ENCODE measurements at places on chromosomes 3 and 15.

GRCh38 chr3:37944391-37944842 lies 46.2 kb upstream of the VILL start:
- DNase-seq: no peak

DNA sequence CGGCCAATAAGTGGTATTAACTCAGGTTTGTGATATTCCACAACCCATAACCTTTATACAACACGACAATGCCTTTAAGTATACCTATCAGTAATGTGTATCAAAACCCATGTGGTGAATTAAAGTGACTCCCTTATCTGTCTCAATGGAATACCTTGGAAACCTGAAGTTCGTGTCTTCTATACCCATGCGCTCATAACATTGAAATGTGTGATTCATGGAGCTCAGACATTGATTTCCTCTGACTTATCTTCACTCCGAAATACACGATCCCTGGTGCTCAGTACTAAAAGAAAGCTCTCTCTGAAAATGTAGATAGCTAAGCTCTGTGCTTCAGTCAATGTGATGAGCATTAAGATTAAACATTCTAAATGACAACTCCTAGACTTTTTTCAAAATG lies 140.3 kb downstream of the TBC1D5 start:
- DNase-seq: no peak

DNA sequence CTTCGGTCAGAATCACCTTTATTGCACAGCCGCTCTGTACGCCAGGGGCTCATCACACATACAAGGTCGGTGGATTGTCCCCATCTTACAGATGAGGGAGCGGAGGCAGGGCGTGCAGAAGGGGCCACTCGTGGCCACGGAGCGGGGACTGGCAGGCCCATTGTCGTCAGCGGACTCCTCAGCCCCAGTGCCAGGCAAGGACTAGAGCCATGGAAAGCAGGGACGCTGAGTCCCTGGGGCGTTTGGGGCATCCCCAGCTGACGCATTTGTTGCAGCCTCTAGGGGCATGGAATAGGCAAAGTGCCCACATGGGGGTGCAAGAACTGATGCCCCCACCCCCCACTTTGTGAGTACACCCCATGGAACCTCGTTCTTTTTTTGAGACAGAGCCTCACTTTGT lies 29.8 kb upstream of the FURIN start:
- DNase-seq: no peak

DNA sequence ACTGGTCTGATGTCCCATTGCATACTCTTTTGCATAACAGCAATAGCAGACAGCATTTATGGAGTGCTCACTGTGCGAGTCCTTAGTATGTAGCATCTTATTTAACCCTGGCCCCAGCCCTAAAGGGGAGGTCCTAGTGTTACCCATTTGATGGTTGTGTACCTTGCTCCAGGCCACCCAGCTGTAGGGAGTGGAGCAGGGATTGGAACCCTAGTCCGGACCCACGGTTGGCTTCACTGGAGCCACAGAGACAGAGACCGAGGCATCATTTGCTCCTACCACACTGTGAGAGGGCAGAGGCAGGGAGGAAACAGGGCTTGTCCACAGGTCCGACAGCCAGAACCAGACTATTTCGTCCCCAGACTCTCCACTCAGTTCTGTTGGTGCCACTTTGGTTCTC lies 16.0 kb upstream of the TSEN2 start:
- DNase-seq: no peak

- no peak for DNase-seq
Measured at GRCh38 chr15:101272584-101272983, 4.7 kb downstream of the SELENOS start.

GRCh38 chr3:24605511-24606028 lies 110.9 kb upstream of the THRB start:
- DNase-seq: no peak

DNA sequence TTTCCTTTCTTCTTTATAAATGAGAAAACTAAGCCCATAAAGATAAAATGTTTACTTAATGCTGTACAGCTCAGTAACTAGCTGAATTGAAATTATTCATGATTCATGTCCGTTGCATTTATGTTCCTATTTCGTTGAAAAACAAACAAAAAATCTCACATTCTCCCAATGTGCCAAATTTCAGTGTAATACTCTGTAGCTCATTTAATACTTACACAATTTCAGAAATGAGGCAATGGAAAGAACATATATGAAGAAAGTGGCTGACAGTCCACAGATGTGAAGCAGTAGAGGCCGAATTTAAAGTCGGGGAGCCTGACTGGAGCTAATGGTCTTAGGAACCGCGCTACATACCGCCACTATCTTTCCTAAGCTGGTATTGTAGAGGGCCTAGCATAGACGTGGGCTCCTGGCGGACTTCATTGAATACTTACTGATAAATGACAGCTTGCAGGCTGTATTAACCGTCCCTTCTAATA lies 651 bp downstream of the PLSCR2 start:
- no peak for DNase-seq

GRCh38 chr3:9173445-9173844 lies 76.0 kb downstream of the SRGAP3 start:
- DNase-seq: no peak

GRCh38 chr15:63054281-63054683 lies 11.7 kb downstream of the TPM1 start:
- DNase-seq: no peak

GRCh38 chr15:97759363-97759762 lies 201.1 kb upstream of the ARRDC4 start:
- no peak for DNase-seq

GRCh38 chr15:55247311-55247710 lies 42.3 kb downstream of the RAB27A start:
- DNase-seq: no peak

GRCh38 chr15:100311154-100311625 lies 30.6 kb downstream of the ADAMTS17 start:
- DNase-seq: no peak

- no peak for DNase-seq
Measured at GRCh38 chr15:87656372-87656771, 600.2 kb downstream of the NTRK3 start.

GRCh38 chr15:61459785-61460707 lies 230.9 kb upstream of the RORA start:
- no peak for DNase-seq

GRCh38 chr3:66454464-66454859 lies 46.4 kb downstream of the LRIG1 start:
- DNase-seq: no peak

- DNase-seq: no peak
Measured at GRCh38 chr15:80191897-80192595, 39.2 kb downstream of the FAH start.

DNA sequence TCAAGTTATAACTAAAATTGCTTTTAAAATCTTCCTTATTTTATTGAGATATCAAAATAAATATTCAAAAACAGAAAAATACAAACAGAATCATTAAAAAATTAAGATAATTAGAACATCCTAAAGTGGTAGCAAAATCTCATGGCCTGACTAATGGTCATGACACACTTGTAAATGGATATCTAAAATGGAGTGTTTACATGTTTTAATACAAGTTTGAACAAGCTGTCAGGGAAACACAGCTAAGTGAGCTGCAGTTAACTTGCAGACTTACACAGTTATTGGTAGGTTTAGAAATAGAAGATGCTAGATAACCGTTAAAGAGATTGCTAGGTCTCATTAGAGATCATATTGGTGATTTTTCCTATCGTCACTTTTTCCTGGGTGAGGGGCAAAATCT lies 242.3 kb downstream of the LPP start:
- no peak for DNase-seq

GRCh38 chr3:187828579-187829452 lies 83.5 kb upstream of the BCL6 start:
- no peak for DNase-seq

- DNase-seq: no peak
Measured at GRCh38 chr3:172038798-172039435, 461 bp upstream of the FNDC3B start.

All from body of pancreas (tissue), 4 donors.